ENCODE measurements at places on chromosomes 5 and 9.

GRCh38 chr5:44862808-44863207, 54.1 kb downstream of the MRPS30 start:
- no peak for DNase-seq

GRCh38 chr9:32969270-32969669, 32.2 kb downstream of the APTX start:
- DNase-seq, result no peak

DNA sequence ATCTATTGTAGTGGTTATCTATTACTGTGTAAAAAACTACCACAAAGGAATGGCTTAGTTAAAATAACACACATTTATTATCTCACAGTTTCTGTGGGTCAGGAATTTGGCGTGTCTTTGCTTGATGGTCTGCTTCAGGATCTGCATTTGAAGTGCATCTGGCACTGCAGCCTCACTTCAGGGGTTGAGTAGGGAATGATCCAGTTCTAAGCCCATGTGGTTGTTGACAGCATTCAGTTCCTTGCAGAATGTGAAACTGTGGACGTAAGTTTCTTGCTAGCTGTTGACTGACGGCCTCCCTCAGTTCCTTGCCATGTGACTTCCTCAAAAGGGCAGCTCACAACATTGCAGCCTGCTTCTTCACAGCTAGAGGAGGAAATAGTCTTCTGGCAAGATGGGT, 2.1 kb upstream of the OGN start:
- DNase-seq, result peak; percentile 79

GRCh38 chr5:108084105-108084504, 297.8 kb downstream of the FBXL17 start:
- DNase-seq, result no peak

DNA sequence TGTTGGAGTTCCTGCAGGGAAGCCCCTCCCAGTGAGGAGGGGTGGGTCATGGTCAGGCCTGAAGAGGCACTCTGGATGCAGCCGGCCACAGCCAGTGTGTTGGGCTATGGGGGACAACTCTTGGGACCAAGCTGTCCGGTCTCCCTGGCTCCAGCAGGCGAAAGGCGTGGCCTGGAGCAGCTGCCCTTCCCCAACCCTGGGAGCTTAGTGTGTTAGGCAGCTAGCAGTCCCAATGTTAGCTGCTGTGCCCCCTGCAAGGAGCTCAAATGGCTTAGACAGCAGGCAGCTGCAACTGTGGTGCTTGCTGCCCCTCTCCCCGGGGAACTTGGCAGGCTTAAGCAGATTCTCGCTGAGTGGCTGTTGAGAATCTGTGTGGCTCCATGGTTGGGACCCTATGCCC, 67.5 kb upstream of the ACTBL2 start:
- DNase-seq, result peak; percentile 66

- no peak for DNase-seq
Measured at GRCh38 chr9:97310023-97310422, 2.6 kb downstream of the CCDC180 start.

- DNase-seq, result no peak
Measured at GRCh38 chr9:19748278-19749126, 40.3 kb downstream of the SLC24A2 start.

DNA sequence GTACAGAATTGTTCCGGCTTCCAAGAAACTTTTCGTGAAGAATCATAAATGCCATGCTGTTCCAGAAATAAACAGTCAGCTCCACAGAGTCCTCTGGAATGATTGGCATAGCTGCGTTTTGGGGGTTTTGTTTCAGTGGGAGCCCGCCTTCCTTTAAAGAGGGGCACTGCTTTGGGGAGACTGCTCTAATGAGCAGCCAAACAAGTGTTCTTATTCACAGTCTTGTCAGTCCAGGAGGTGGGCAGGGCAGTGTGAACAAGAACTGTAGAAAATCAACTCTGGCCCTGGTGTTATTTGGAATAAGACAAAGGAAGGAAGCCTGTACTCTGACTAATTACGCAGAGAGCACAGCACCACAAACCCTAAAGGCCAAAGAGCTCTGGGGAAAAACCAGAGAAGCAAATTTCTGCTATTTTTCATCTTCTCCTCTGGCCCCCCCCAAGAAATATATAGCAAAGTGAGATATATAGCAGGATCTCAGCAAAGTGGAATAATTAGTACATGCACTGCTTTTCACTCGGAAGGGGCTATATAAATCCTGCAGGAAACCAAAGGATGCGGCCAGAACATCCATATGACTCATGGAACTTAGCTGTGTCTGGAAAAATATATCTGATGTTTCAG, 92.9 kb downstream of the GLDC start:
- DNase-seq, result no peak

Measured in spleen (tissue), 13 donors.